ENCODE measurements at places on chromosomes 7 and 10.

DNA sequence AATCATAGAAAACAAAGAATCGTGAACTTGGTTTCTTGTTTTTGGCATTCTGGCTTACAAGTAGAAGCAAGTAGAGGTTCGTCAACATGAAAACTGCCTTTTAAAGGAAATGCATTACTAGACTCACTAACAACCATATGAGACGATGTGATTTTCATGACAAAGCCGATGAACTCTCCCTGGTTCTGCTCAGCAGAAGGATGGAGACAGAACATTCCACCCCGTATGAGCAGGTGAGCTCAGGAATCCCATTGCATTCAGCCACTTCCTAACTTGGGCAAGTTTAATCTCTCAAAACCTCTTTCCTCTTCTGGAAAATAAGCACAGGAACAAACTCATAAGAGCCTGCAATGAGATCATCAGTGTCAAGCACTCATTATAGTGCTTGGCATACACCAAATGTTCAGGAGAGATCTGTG, 57.4 kb upstream of the SVIL start:
- DNase-seq, result peak; percentile 51

GRCh38 chr10:113550365-113550764, 2.5 kb upstream of the HABP2 start:
- peak; percentile 64 for DNase-seq

DNA sequence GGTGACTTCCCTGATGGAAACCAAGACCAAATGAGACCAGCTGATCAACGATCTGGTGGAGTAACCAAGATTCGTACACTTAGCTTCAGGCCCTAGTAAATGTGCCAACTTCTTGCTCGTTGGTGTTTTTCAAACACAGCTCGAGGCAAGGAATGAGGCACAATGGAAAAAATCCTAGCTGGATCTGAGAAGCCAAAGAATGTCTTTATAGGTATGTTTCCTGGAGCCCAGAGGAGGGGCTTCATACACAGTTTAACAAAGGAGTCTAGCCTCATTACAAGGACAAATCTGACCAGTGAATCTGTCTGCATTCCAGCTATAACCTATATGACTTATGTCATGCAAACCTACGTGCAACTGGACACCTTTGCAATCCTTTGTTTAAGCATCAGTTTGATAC, 3.7 kb downstream of the COL17A1 start:
- DNase-seq, result no peak

DNA sequence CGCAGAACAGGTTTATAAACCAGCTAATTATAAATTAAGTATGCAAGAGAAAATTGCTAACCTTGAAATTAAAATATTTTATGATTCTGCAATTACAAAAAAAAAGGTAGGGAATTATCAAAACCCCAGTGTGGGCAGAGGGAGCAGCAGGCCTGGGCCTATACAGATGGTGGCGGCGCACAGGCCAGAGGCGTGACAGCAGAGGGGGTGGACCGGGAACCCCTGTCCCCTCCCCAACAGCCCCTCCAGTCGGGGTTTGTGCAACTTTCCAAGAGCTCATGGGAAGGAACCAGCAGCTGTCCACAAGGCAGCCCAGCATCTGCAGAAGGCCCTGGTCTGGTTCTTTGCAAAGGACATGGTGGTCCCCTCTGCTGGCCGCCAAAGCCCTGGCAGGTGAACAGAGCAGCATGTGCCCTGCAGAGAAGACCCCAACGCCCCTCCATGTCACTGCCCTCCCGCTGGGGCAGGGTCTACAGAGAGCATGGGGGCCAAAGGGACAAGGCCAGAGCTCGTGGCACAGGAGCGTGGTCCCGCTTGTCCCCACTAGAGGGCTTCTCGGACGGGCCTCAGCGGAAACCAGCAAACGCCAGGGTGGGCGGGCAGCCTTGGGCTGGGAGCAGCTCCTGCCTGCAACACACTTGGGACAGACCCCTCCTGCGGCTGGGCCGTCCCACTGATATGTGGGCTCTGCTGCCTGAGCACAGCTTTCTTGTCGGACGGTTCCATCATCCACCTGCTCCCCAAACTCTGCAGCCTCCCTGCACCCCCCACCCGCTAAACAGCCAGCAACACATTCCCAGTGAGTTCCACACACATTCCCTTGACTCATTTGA, 75.1 kb downstream of the EBF3 start:
- peak; percentile 51 for DNase-seq

DNA sequence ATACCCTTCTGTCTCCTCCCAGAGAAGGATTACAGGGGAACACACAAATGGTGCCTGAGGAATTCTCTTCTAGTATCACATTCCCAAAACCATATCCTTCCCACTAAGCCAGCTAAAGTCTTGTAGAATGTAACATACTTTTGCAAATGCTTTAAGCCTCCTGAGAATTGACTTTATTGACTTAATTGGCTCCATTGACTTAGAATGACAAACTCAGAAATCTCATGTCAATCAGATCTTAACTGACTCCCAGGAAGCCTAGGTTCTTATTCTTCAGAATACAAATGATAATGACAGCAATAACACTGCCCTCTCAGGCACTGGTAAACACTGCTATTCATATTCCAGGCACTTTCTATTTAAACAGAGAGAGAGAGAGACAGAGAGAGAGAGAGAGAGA, 356.9 kb upstream of the PRKCQ start:
- no peak for DNase-seq

GRCh38 chr7:133054162-133054840, 27.6 kb downstream of the CHCHD3 start:
- DNase-seq, result no peak

GRCh38 chr10:33813415-33813814, 478.9 kb upstream of the NRP1 start:
- DNase-seq, result no peak

GRCh38 chr7:1516586-1517251, 12.5 kb upstream of the INTS1 start:
- DNase-seq, result no peak

DNA sequence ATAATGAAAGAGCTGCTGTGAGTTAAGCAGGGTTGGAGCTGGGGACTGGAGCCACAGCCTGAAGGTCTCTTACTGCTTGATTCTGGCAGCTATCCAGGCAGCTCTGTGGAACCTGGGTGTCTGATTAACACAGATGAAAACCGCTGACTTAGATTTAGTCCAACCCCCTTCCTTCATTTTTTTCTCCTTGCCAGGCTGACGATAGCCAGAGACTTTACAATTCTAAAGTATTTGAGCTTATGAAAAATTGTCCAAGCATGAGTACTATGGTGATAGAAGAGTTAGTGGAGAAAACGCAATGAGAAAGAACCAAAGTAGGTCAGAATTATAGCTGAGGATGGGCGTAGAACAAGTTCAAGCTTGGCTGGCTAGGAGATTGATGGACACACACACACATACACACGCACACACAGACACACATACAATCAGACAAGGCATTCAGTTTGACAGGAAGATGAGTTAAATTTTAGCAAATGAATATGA, 13.5 kb upstream of the GPR85 start:
- DNase-seq, result no peak

DNA sequence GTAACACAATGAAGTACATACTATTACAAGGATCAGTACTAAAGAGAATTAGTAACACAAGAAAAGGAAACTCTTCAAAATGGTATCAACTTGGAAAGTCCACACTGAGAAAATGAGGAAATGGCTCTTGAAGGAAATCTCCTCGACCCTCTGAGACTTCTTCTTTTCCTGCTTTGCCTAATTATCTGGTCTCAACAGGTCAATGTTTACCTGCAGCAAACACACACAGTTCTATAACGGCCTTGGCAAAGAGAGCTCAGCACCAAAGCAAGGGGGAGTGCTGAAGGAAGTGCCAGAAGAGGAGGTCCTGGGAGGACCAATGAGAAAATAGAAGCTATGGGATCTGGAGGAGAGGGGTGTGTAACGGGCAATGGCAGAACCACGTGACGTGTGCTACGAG, 21.9 kb downstream of the CHCHD3 start:
- no peak for DNase-seq

DNA sequence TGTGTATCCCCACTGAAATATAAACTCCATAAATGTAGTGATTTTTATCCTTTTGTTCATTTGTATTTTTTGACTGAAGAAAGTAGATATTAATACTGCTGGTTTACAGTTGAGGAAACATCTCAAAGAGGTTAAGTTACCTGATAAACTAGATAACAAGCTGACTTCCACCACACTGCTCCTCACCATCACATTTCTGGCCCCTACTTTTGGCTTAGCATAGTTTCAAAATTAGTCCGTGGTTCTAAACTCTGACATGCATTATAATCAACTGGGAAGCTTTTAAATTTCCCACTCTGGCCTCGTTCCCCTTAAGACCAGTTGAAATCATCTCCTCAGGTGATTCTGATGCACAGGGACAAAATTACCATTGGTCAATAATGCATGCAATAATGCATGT, 43.5 kb downstream of the ANKIB1 start:
- no peak for DNase-seq

- no peak for DNase-seq
These were observed 9.3 kb downstream of the UNC5B start for GRCh38 chr10:71221586-71222202.

- DNase-seq, result no peak
These were observed 641.6 kb downstream of the SH2D4B start for GRCh38 chr10:81179324-81179723.

- no peak for DNase-seq
These were observed 597.8 kb upstream of the MGMT start for GRCh38 chr10:128869101-128869749.

DNA sequence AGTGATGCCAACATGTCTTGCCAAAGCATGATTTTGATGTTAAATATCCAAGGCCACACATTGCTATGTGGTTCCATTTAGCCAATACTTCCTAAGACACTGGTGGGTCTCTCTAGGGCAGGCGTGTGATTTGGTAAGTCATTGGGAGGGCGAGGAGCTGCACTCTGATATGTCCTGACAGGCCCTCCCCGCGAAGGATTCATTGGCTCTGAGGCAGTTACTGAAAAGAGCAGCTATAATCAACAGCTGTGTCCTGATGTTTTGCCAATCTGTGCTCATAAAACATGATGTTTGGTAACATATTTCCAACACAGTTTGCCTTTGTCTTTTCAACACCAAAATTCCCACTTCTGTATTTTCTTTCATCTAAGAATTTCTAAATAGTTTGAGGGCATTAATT, 646.7 kb downstream of the PARD3 start:
- no peak for DNase-seq

DNA sequence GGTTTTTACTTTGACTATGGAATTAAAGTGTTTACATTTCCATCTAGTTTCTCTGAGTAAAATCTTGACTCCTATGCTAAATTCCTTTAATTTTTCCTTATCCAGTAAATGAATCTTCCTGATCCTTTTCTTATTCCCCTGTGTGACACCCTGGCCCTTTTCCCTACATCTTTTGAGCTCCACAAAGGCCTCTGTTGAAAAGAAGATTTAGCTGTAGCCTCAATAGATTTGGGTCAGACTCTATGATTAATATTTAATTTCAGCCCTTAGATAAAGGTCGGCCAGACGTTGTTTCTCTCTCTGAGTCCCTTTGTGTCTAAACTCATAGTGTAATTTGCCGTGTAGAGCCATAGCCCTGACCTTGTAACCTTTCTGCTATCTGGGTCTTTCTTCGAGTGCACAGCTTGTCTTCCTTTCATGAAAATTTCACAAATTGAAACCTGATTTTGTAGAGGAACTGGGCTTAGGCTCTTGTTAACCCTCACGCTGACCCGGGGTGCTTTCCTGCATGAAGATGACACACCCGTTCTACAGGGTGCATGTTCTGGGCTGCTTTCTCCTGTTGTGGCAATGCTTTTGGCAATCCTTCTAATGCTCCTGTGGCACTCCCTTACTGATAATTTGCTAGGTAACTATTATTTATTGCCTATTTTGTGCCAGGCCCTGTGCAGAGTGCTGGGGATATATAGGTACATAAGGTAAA, 21.2 kb downstream of the LSMEM1 start:
- DNase-seq, result no peak

DNA sequence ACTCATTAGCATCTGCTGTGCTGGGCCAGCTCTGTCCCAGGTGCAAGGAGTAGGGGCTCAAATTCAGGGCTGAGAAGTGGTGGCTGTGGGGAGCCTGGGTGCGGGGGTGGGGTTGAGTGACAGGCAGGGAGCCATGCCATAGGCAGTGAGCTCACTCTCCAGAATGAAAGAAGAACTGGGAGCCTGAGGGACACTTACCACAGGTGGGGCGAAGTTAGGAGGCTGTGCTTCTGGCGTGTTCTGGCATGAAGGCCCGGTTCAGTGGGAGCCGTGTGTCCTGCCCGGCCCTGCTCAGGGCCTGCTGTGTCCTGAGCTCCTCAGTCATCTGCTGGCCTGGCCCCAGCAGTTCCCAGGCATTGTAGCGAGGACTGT, 62.5 kb downstream of the MKI67 start:
- peak; percentile 83 for DNase-seq

GRCh38 chr7:116929914-116930913, 23.1 kb upstream of the ST7 start:
- DNase-seq, result peak; percentile 78

- no peak for DNase-seq
These were observed 118.9 kb upstream of the EGR2 start for GRCh38 chr10:62935022-62935421.
